ENCODE measurements at places on chromosomes 3 and 15.

- no peak for DNase-seq
Observed at GRCh38 chr15:35479423-35479822, 66.5 kb downstream of the DPH6 start.

DNA sequence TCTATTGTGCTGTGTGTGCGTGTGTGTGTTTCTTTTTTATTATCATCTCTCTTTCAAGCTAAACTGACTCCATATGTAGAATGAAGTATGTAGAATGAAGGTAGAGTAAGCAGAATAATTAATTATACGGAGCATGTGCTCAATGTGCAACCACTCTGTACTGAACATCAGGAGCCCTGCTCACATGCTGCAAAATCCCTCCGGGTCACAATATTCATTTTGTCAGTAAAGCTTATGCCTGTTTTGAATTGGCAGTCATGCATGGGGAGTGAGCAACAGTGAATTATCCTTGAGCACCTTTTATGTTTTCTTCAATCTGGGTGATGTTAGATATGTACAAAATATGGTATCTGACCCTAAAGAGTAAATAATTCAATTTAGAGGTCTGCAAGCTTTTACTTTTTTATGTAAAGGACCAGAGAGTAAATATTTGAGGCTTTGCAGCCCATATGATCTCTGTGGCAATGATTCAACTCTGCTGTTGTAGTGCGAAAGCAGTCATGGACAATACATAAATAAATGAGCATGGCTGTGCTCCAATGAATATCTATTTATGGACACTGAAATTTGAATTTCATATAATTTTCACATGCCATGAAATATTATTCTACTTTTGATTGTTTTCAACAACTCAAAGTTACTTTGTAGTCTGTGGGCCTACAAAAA lies 199.9 kb downstream of the VGLL3 start:
- no peak for DNase-seq

DNA sequence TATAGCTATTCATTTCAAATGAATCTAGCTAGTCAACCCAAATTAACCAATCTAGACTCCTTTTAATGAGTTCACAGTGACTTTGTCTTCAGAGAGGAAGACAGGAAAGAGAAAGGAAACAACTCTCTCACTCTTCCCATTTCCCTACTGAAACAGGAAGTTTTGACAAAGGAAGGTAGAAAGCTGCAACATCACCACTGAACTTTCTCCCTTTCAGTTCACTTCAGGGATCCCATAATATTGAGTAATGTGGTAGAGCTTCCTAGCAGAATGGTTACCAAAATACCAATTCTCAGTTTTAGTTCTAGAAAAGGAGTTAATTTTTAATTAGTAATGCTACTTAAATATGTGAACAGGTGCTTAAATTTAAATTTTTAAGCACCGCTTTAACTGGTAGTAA lies 7.5 kb downstream of the VPS13C start:
- DNase-seq = no peak

DNA sequence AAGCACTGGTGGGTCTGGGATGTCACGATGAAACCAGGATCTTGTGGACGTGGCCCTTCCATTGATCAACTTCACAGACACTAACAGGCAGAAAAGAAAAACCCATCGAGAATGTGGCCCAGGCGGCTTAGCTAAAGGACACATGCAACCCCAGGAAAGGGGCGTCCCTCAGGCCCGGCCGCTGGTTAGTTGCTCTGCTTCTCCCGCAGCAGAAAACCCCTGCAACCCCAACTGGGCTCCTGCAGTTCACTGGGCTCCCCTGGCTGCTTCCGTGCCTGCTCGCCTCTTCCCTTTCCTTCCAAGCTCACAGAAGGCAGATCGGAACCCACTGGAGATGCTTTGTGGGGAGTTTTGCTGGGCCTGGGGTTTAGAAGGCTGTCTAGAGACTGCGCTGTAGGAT lies 1.1 kb downstream of the GASK1A start:
- DNase-seq = no peak

DNA sequence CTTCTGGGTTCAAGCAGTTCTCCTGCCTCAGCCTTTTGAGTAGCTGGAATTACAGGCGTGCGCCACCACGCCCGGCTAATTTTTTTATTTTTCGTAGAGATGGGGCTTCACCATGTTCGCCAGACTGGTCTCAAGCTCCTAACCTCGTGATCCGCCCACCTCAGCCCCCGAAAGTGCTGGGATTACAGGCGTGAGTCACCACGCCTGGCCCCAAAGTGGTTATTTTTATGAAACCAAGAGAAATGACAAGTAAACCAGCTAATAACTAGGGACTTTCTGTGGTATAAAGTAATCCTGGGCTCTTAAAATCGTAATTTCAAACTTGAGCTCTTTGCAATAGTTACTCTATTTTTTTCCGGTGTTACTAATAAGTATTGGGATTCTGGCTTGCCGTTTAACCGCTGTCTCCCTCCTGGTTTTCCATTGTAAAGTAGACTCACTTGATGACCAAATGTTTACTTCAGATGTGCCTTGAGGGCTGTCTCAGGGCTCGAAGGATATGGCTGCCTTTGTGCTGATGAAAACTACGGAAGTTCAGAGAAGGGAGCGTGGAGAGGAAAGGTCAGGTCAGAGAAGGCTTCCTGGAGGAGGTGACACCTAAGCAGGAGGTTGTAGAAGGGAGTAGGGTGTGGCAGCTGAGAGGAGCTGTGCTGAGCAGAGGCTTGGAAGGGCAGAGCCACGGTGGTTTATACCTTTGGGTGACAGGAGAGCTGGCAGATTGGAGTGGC lies 4.2 kb downstream of the ZSCAN2 start:
- no peak for DNase-seq

DNA sequence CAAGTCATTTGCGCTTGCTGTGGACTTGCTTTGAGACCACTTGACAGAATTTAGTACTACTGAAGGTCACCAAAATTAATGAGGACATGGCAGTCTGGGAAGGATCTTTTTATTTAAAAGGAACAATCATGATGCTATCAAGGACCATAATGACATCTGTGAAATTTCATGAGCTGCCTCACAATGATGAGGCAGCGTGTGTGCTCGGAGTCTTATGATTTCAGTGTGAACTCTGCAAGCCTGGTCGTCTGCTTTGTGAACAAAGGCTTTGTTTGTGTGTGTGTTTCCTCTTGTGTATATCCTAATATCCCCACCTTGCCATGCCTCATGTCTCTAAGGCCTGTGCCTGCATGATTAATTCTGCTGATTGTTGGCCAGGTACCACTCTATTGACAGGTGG lies 46.7 kb downstream of the RAD54L2 start:
- no peak for DNase-seq

DNA sequence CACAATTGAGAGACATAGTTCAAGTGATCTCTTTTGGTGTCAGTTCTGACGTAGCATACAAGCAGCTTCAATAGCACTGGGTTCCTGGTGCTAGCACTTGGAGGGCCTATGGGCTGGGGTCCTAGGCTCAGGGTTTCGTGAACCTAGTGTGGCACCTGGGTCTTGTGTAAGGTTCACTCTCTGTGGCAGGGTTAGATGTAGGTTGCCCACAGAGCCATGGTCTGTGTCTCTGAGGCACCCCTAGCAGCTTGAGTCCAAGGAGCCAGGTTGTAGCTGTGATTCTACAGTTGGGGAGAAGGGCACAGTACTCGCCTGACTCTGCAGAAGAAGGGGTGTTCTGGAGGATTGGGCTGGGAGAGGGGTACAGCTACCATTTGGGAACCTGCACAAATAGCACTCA lies 282.6 kb upstream of the LRRC3B start:
- no peak for DNase-seq

- no peak for DNase-seq
Observed at GRCh38 chr15:29676961-29677402, 145.3 kb downstream of the TJP1 start.

DNA sequence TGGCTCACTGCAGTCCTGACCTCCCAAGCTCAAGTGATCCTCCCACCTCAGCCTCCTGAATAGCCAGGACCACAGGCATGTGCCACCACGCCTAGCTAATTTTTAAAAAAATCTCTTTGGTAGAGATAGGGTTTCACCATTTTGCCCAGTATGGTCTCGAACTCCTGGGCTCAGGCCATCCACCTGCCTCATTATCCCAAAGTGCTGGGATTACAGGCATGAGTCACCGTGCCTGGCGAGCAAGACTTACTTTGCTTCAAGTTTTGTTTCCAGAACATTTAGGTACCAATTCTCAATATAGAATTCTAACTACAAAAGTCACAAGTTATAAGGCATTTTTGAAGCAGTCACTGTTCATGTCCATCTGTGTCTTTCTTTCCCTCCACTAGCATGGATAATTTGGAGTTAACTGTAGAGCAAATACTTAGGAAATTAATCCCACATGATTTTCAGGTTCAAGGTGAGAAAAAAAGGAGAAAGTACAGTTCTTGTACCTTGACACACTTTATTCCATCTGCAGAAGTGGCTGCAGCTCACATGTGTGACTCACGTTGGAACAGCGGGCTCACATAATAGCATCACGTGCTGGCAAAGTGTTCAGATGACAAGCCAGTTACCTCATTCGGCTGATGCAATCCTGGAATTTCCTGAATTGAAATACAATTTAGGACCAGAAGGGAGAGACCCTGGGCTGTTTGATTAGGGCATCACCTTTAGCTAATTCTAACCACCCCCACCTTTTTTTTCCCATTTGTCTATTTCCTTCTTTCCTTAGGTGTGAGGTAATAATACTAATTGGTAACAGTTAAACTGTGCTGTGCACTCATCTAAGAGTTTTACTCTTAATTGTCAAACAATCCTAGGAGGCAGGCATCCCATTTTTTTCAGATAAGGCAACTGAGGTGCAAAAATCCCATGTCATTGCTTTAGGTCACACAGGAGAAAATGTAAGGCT lies 46.9 kb upstream of the NEDD4 start:
- peak; percentile 21 for DNase-seq

- DNase-seq = no peak
Observed at GRCh38 chr15:67611370-67612369, 69.2 kb downstream of the MAP2K5 start.

- DNase-seq = no peak
Observed at GRCh38 chr3:10015461-10015904, 10.8 kb upstream of the FANCD2 start.

DNA sequence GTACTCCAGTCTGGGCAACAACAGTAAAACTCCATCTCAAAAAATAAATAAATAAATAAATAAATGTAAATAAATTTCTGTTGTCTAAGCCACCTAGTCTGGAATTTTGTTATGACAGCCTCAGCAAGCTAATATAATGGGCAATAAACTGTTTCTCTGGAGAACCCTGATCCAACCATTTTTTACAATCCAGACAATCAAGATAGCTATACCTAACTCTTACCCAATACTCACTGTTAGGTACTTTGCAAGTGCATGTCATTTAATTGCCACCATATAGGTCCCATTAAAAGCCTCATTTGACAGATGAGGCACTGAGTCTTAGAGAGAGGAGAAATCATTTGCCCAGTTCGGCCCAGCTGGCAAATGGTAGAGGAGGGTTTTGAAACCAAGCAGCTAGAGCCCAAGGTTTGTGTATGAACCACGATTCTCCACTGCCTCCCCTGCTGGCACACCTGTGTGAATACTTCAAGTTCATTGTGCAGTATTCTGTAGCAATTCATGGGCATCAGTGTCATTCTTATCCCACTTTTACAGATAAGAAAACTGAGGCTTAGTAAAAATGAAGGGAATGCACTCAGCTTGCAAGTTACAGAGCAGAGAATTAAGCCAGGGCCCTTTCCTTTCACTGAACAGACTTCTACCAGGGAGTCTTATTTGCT lies 107.0 kb upstream of the UBE2E1 start:
- no peak for DNase-seq

DNA sequence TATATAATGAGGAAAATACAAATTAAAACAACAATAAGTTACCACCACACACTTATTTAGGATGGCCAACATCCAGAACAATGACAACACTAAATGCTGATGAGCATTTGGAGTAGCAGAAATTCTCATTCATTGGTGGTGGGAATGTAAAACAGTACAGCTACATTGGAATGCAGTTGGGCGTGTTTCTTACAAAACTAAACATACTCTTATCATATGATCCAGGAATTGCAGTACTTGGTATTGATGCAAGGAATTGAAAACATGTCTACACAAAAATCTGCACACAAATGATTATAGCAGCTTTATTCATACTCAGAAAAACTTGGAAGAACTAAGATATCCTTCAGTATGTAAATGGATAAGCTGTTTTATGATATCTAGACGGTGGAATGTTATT lies 594.2 kb downstream of the ZBBX start:
- no peak for DNase-seq

GRCh38 chr3:101888653-101889052 lies 39.3 kb downstream of the NFKBIZ start:
- DNase-seq = no peak

GRCh38 chr3:181264486-181264885 lies 274.9 kb upstream of the DNAJC19 start:
- DNase-seq = no peak

DNA sequence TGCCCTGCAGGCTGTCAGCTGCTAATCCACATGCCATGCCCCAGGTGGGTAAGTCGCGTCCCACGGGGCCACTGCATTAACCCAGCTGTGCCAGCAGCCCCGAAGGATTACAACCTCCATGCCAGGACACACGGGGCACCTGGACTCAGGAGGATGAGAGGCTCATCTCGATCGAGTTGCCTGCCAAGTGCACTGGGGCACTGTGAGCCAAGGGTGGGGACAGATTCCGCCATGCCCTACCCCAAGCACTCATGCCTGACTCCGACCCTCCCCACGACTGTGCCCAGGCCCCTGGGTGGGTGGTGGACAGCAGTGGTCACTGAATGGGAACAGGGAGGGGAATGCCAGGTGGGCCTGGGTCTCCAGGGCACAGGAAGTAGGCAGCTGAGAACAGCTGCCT lies 20.7 kb upstream of the SNRPA1 start:
- DNase-seq = no peak

GRCh38 chr3:128007033-128007424 lies 45.2 kb upstream of the SEC61A1 start:
- no peak for DNase-seq

- DNase-seq = no peak
Observed at GRCh38 chr3:128083980-128084674, 31.9 kb downstream of the SEC61A1 start.

DNA sequence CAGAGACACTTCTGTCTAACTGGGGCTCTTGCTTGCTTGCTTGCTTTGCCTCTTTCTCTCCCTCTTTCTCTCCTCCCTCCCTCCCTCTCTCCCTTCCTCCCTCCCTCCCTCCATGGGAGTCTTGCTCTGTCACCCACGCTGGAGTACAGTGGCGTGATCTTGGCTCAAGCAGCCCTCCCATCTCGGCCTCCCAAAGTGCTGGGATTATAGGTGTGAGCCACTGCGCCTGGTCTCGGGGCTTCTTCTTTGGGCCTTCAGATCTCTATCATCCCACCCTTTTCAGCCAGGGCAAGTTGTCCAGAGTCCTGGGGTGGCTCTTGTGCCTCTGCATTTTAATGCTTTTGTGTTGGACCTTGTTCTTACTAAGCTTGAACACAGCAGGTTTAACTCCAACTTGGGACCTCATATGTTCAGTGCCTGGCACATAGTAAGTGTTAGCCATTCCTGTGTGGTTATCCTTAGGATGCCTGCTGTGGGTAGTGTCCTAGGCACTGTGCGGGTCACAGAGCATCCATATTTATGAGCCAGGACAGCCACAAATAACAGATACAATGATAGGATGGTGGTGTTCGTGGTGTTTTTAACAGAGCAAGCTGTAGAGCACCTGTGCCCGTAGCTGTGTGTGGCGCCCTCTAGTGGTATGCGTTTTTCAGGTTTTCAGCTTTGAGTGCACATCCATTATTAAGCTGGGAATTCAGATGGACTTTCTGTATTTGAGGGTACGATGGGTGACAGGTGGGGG lies 75.1 kb downstream of the CCK start:
- peak; percentile 67 for DNase-seq
